ENCODE measurements at places on chromosomes 11 and 22.

DNA sequence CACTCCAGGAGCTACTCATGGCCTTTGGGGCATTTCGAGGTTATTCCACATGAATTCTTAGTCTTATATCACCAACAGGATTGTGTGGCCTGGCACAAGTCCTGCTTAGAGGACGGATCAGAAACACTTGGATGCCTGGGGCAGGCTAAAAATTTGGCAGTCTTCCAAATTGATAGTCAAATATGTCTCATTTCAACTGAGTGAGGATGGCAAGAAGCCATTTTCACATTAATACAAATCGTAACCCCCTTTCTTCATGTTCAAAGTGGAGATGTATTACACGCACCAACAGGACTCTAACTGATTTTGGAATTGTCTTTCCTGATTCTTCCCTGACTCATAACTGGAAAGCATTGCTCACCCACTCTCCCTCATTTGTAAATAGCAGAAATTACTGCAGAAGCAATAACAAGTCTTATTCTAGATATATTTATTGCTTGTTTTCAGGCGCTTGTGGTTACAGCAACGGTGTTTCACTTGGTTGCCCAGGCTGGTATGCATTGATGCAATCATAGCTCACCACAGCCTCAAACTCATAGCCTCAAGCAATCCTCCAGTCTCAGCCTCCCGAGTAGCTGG, 10.3 kb upstream of the CCDC86 start:
- DNase-seq: peak; percentile 86

DNA sequence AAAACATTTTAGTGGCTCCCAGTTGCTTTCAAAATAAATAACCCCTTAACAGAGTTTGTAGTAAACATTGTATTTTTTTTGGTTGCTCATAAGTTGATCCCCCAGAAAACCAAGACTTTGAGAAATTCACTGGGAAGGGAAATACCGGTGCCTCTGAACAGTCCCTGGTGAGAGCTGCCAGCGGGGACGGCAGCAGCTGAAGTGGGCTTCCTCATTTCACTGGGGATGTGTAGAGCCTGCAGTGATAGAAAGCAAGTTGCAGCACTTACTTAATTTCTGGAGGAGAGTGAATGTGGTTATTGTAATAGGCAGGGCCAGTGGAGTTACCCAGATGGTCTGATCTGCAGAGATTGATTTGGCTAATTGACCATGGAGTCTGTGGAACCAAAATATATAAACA, 18.6 kb upstream of the MCHR1 start:
- no peak for DNase-seq

DNA sequence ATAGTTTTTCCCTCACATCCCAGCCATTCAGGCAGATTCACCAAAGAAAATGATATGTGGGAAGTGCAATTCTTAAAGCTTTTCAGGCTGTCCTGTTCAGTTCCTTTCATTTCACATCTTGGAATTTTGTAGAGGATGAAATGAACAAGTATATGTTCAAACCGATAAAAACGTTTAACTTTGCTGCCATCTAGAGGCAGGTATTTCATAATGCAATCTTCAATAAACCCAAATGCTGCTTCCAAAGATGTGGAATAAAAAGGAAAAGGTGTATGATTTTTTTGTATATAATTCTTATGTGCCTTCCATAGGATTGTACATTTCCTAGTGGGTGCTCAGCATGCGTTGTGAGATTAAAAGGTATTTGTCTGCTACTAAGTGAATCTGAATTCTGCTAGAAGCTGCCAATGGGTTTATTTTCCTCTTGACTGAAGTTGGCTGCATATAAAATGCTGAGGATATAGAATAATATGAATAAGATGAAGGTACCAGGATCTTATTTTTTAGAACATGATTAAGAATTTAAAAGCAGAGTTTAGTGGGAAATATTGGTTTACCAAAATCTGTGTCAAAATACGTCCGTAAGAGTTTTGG, 199.3 kb downstream of the PGR start:
- DNase-seq: no peak

GRCh38 chr11:31107649-31108048, 261.9 kb downstream of the DCDC1 start:
- DNase-seq: no peak

DNA sequence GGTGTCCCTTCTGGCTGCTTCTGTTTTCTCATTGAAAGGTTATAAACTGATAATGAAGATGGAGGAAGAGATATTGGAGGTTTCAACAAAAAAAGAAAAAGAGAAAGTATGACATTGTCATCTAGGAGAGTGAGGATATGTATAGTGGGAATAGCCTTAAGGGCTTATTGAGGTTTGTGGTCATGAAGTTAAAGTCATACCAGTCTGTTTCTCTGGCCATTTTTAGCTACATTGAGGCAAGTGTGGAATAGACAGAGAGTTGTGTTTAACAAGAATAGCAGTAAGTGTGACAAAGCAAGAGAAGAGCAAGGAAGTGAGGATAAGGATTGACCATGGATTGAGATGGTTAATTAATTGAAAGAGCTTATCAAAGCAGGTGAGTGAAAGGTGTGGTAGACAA, 110.4 kb downstream of the ELP4 start:
- no peak for DNase-seq

GRCh38 chr22:40894417-40894816, 32.5 kb upstream of the DNAJB7 start:
- no peak for DNase-seq

GRCh38 chr11:103486604-103487003, 377.4 kb downstream of the DYNC2H1 start:
- DNase-seq: no peak

DNA sequence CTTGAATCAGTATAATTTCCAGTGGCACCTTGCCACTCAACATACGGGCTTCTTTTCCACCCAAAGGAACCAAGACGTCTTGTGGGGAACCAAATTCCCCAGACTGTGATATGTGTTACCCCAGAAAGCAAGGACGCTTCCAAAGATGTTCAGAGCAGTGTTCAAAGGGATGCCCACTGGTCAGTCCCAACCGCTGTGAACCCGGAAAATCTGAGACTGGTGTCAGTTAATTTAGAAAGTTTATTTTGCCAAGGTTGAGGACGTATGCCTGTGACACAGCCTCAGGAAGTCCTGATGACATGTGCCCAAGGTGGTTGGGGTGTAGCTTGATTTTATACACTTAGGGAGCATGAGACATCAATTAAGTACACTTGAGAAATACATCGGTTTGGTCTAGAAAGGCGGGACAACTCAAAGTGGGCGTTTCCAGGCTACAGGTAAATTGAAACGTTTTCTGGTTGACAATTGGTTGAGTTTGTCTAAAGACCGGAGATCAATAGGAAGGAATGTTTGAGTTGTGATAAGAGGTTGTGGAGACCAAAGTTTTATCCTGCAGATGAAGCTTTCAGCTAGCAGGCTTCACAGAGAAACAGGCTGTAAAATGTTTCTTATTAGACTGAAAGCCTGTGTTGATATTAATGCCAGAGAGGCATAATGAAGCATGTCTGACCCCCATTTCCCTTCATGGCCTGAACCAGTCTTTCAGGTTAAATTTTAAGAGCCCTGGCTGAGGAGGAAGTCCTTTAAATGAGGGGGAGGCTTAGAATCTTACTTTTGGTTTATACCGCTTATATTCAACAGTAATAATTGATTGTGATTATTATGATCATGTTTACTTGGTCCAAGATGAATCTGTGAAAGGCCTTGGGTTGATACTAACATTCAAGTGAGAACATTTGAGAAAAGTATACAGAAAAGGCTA, 6.8 kb downstream of the APOL3 start:
- DNase-seq: no peak

DNA sequence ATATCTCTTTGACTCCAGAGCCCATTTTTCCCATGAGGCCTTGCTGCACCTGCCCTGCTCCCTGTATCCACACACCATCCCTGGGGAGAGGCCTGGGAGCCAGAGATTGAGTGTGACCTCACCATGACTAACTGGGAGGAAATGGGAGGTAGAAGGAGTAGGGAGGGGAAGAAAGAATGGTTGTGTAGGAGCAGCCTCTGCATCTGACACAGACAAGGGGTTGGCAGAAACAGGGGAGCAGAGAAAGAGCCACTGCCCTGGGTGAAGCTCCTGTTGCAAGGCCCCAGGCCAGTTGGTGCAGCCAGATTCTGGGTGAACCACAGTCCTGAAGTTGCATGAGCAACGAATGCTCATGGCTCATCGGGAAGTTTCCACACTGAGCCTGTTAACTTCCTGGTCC, 32.4 kb downstream of the POU2F3 start:
- no peak for DNase-seq

DNA sequence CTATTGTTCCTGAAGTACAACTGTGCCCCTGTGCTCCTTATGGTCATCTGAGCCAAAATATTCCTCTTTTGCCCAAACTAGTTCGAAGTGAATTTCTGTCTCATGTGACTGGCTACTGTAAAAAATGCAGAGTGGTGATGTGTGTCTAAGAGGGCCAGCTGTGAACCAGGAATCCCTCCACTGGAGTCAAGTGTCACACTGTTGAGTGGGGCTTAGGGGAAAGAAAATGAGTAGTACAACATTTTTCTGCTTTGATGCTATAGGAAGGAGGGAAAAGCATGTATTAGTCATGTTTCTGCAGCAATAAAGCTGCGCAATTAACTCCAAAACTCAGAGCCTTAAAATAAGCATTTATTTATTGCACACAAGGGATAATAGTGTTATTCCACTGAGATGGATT, 39.8 kb upstream of the HMGXB4 start:
- no peak for DNase-seq

- no peak for DNase-seq
These were observed 13.8 kb downstream of the CHRDL2 start for GRCh38 chr11:74717221-74717969.

DNA sequence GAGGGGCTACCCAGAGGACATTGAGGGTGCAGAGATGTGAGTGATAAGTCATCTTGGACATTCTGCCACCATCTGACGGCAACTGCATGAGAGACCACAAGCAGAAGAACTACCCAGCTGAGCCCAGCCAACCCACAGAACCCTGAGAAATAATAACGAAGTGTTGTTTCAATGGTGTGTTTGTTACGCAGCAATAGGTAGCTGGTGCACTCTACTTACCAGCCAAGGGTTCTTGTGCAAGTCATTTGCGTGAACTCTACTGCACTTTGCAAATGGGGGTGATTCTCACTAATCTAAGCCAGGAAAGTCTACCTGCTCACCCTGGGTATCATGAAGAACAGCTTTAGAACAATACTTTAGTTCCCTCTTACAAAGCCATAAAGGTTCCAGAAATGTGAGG, 15.8 kb upstream of the CELSR1 start:
- DNase-seq: no peak

GRCh38 chr11:62611705-62612365, 740 bp downstream of the EML3 start:
- peak; percentile 41 for DNase-seq

- no peak for DNase-seq
These were observed 14.6 kb downstream of the SMARCB1 start for GRCh38 chr22:23801238-23801821.

DNA sequence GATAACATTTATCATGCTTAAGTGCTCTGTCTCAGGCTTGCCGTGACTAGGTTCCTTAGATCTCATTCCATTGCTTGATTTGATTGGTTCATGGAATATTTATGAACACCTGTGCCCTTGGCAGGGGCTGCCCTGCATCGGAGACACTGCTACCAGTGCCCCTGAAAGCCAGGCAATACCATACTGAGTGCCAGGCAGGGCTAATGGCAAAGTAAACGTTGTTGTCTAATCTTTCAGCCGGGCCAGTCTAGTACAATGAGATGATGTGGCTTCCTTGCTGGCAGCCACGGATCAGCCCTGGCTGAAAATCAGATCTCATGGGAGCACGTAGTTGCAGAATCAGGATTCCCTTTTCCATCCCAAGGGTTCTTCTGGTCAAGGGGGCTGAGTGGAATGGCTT, 5.0 kb upstream of the PGA3 start:
- no peak for DNase-seq

GRCh38 chr22:26410386-26410785, 18.7 kb upstream of the ASPHD2 start:
- no peak for DNase-seq

GRCh38 chr11:12125609-12126149, 15.3 kb downstream of the MICAL2 start:
- no peak for DNase-seq

GRCh38 chr11:86746514-86746913, 53.8 kb upstream of the PRSS23 start:
- DNase-seq: no peak

DNA sequence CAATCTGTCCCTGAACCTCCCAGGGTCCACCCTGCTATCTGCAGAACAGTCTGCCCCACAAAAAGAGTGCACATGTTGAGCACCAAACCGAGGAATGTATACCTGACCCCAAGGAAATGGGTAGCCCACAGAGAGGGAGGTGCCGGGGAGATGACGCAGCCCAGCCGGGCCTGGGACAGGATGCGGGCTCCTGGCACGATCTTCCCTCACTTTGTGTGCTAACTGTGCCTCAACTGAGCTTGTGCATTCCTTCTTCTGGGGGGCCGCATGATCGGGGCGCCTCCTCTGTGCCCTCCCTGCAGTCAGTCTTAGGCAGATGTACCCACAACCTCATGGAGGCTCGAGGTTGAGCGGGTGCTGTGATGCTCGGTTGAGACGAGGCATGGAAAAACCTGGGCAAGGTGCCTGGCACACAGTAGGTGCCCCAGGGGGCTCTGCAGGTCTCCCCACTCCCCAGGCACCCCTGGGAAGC, 2.4 kb downstream of the GAS2L1 start:
- no peak for DNase-seq

DNA sequence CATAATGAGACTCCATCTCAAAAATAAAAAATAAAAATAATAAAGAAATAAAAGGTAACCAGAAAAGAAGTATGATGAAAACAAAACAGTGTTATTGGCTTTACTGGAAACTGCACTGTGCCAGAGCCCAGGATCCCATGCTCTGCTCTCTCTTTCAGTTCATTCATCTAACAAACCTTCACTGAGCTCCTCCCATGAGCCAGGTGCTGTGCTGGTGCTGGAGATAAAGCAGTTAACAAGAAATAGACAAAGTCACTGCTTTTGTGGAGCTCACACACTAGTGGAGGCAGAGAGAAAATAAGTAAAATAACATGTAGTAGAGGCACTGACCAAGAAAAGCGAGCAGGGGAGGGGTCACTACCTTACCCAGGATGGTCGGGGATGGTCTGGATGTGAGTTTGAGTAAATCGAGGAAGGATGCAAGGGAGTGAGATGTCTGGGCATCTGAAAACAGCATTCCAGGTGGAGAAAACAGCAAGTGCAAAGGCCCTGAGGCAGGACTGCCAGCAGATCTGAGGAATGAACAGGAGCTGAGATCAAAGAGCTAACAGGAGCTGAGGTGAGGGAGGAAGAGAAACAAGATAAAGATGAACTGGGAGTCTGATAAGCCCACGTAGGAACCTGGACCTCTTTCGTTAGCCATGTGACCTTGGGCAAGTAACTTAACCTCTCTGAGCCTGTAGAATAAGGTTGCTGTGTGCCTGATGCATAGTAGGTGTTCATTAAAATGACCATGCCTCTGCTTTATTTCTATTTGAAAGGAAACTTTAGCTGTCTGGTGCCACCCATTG, 31.3 kb upstream of the CD82 start:
- DNase-seq: no peak

DNA sequence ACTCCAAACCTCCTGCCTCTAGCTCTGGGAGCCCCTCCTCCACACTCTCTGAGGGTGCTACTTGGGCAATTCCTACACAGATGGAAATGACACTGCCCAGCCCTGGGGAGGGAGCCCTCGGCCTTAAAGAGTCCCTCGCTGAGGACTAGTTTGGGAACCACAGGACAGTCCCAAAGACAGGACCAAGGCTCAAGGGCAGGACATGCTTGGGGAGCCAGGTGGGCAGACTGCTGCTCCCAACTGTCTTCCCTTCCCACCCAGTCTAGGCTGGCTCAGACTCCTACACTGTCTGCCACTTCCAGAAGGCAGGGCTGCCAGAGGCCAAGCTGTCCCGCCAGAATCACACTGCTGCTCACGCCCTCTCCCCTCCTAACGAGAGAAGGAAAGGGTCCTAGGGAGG, 9.8 kb downstream of the ARRB1 start:
- DNase-seq: no peak

Measured in DMS79 (cell line).